ENCODE measurements at places on chromosomes 7 and 10. TPM values are rescaled to one million over a fixed set of nuclear protein-coding genes. Genes with fewer than 3 reads are reported as not detected.

ASB4 gene
- 0.10 TPM for total RNA-seq

AGR3 gene
- total RNA-seq: not detected

OR9A2 gene
- total RNA-seq: not detected

VPS26A gene
- total RNA-seq: 22.0 TPM

PCLO gene
- total RNA-seq: not detected
